ENCODE measurements at places on chromosomes 7 and 10. TPM values are rescaled to one million over a fixed set of nuclear protein-coding genes. Genes with fewer than 3 reads are reported as not detected.

CCDC172 gene
- total RNA-seq, result not detected

PNLIPRP2 gene
- total RNA-seq, result not detected

SPDYE2B gene
- not detected for total RNA-seq

PNLIPRP3 gene
- not detected for total RNA-seq

TCERG1L gene
- 0.20 TPM for total RNA-seq

ALOX5 gene
- total RNA-seq, result 13.6 TPM

CPA5 gene
- total RNA-seq, result 9.4 TPM

FEZF1 gene
- not detected for total RNA-seq

LIPM gene
- not detected for total RNA-seq

DNA sequence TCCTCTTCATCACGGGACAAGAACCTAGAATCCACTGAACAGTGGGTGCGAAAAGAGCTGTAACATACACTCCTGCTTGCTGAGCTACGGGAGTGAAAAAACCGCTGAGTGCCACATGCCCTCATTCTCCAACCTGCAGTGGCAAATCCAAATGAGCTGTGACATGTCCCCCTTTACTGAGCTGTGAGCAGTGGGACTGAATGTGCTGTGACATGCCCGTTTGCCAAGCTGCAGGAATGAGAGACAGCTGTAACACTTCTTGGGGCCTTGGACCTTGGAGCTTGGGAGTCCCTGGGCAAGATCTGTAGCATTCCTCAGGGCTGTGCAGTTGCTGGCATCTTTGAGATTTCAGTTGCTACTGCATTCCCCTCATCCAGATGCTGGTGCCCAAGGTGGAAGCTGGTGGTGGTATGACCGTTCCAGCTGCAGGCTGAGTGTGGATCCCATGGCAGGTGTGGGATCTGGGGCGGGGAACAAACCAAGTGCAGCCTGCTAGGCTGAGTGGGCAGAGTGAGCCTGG is 85.0 kb downstream of the TMEM106B start:
- no peaks in the 10 kb centered on the region for H3K27me3 ChIP-seq
- H3K4me1 ChIP-seq, result peaks cover 11% of the 10 kb centered on the region
- no peak overlapping the region for H3K4me3 ChIP-seq
- DNase-seq, result no peak

GRCh38 chr7:95527033-95527775 is 41.5 kb downstream of the ASB4 start:
- no peak for DNase-seq
- H3K36me3 ChIP-seq, result no peaks in the 10 kb centered on the region
- H3K27ac ChIP-seq, result no peak overlapping the region
- H3K4me3 ChIP-seq, result no peak overlapping the region
- H3K4me1 ChIP-seq, result no peaks in the 10 kb centered on the region
- peaks cover 5% of the 10 kb centered on the region for H3K27me3 ChIP-seq

DNA sequence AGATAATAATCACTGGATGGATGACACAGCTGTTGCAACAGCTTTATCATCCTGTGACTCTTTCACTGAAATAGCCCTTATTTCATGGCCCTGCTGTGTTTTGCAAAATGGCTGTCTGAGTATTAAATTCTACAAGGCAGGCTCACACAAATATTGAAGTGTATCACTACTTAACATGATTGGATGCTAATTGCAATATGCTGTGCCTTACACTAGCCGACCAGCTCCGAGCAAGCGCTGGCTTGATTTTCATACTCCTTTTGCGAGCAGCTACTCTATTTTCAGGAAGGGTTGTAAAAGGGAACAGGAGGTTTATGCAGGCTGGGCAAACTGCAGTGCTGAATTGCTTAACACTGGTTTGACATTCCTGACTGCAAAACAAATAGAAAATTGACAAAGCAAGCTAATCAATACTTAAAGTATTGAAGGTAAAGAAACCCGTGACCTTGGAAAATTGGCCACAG is 121.6 kb downstream of the CACNB2 start:
- H3K27ac ChIP-seq, result no peak overlapping the region
- H3K36me3 ChIP-seq, result no peaks in the 10 kb centered on the region
- no peak for DNase-seq
- H3K4me1 ChIP-seq, result no peaks in the 10 kb centered on the region

GRCh38 chr10:87866412-87866974 is 3.1 kb downstream of the PTEN start:
- H3K4me3 ChIP-seq, result peak overlapping the region; percentile 97
- no peak overlapping the region for H3K27ac ChIP-seq
- H3K4me1 ChIP-seq, result peaks cover 36% of the 10 kb centered on the region
- DNase-seq, result no peak
- peaks cover 38% of the 10 kb centered on the region for H3K36me3 ChIP-seq

DNA sequence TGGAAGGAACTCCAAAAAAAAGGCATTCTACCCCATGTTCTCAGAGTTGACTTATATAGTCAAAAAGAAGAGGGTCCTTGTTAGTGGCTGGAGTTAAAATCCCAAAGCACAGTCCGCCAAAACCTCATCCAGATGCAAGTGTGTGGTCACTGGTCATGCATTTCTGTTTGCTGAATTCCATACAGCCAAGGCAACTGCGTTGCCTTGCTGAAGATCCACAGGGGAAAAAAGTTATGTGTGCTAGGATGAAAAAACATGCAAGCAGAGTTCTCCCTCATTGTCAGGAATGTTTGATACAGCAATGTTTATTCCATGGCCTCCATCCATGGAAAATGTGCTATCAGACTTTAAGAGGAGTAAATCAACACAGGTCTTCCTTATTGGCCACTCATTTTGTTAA is 213.1 kb downstream of the CREB5 start:
- no peak overlapping the region for H3K4me3 ChIP-seq
- peaks cover 6% of the 10 kb centered on the region for H3K27me3 ChIP-seq
- no peaks in the 10 kb centered on the region for H3K36me3 ChIP-seq
- no peak overlapping the region for H3K27ac ChIP-seq
- DNase-seq, result no peak
- H3K4me1 ChIP-seq, result peaks cover 6% of the 10 kb centered on the region

DNA sequence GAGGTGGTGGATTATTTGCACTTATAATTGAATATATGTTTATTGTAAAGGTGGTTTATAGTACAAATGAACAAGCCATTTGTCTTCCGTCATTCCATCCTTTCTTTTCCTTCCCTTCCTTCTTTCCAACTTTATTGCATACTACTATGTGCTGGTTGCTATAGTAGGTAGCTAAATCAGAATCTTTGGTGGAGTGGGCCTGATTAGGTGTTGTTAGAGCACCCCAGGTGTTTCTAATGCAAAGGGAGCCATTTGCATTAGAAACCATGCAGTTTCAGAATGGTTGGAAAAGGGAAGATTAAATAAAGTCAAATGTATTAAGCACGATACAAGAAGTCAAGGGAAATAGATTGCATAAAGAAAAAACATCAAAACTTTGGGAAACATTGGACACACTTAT is 88.8 kb upstream of the TRIL start:
- H3K27me3 ChIP-seq, result peaks cover 6% of the 10 kb centered on the region
- H3K4me1 ChIP-seq, result no peaks in the 10 kb centered on the region
- no peak overlapping the region for H3K27ac ChIP-seq
- H3K4me3 ChIP-seq, result no peak overlapping the region

- no peak overlapping the region for H3K27ac ChIP-seq
- DNase-seq, result peak; percentile 6
- no peak overlapping the region for H3K4me3 ChIP-seq
- H3K27me3 ChIP-seq, result no peaks in the 10 kb centered on the region
- H3K4me1 ChIP-seq, result peaks cover 19% of the 10 kb centered on the region
- H3K36me3 ChIP-seq, result peaks cover 49% of the 10 kb centered on the region
These were observed 94.5 kb upstream of the GNA12 start for GRCh38 chr7:2938514-2939192.

GRCh38 chr10:66353422-66353821 is 572.4 kb upstream of the LRRTM3 start:
- no peaks in the 10 kb centered on the region for H3K4me1 ChIP-seq
- no peak overlapping the region for H3K27ac ChIP-seq
- no peaks in the 10 kb centered on the region for H3K36me3 ChIP-seq

GRCh38 chr10:62769574-62770242 is 34.8 kb upstream of the ADO start:
- peaks cover 2% of the 10 kb centered on the region for H3K27me3 ChIP-seq
- H3K36me3 ChIP-seq, result no peaks in the 10 kb centered on the region
- H3K4me3 ChIP-seq, result no peak overlapping the region
- no peak overlapping the region for H3K27ac ChIP-seq

DNA sequence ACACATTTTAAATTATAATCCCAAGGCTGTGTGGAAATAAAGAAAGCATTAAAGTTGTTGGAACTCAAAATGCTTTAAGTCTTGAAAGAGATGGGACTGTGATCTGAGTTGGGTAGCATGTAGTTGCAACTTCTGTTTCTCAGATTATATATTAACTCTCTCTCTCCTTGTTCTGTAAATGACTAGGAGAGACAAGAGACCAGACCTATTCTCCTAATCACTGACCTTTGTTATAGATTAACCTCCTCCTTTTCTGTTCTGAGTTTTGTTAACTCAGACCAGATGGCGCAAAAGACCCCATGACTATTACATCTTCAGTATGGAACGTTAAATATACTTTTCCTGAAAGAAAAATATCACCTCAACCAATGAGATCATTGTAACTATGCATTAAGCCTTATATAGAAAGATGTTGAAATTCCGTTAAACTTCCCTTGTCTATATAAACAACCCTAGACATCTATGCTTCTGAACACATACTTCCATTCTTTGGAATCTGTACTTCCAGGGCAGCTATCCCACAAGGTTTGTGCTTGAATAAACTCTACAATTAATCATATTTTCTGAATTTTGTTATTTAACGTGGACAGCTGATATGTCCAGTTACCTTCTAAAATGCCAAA is 143.5 kb upstream of the TRIM24 start:
- H3K4me1 ChIP-seq, result peaks cover 4% of the 10 kb centered on the region
- no peaks in the 10 kb centered on the region for H3K36me3 ChIP-seq
- no peak overlapping the region for H3K4me3 ChIP-seq

DNA sequence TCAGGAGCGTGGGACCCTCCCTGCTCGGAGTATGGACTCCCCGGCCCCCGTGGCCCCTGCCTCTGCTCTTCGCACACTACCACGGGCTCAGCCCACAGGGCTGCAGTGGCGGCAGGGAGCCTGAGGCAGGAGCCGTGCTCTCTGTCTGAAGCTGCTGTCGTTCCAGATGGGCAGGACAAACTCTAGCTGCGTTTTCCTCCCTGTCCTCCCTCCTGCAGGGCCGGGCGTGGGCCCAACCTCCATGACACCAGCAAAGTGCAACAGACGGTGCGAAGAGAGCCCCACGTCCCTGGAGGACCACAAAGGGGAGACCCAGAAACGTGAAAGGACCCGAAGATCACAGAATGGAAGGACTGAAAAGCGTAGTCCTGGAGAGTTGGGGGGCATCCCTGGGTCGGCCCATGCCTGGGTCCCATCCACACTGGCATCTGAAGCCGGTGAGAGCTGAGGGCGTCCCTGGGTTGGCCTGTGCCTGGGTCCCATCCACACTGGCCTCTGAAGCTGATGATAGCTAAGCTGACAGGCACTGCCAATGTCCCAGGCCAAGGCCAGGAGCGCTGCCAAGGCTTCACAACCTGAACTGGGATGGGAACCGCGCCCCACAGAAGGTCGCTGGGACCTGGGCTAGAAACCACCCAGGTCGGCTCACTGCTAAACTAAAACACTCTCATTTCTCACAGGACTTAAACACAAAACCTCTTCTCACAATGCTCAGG is 267.0 kb downstream of the MAD1L1 start:
- no peaks in the 10 kb centered on the region for H3K27me3 ChIP-seq
- no peak overlapping the region for H3K27ac ChIP-seq
- peak; percentile 18 for DNase-seq
- H3K4me1 ChIP-seq, result peaks cover 7% of the 10 kb centered on the region
- no peak overlapping the region for H3K4me3 ChIP-seq

- peaks cover 22% of the 10 kb centered on the region for H3K36me3 ChIP-seq
- peaks cover 46% of the 10 kb centered on the region for H3K4me1 ChIP-seq
- H3K4me3 ChIP-seq, result no peak overlapping the region
- no peak for DNase-seq
These were observed 1.4 kb downstream of the ATP5F1C start for GRCh38 chr10:7789390-7789789.

- peak overlapping the region; percentile 62 for H3K4me3 ChIP-seq
- H3K27ac ChIP-seq, result peak overlapping the region; percentile 60
- peaks cover 82% of the 10 kb centered on the region for H3K27me3 ChIP-seq
These were observed 1.1 kb upstream of the GAD2 start for GRCh38 chr10:26215396-26215934.

GRCh38 chr7:120859459-120859858 is 1.5 kb upstream of the TSPAN12 start:
- no peaks in the 10 kb centered on the region for H3K36me3 ChIP-seq
- H3K4me3 ChIP-seq, result no peak overlapping the region
- no peak for DNase-seq

- no peaks in the 10 kb centered on the region for H3K36me3 ChIP-seq
- H3K27me3 ChIP-seq, result no peaks in the 10 kb centered on the region
- no peaks in the 10 kb centered on the region for H3K4me1 ChIP-seq
- no peak for DNase-seq
- H3K27ac ChIP-seq, result no peak overlapping the region
These were observed 49.6 kb upstream of the COBL start for GRCh38 chr7:51366172-51366728.

DNA sequence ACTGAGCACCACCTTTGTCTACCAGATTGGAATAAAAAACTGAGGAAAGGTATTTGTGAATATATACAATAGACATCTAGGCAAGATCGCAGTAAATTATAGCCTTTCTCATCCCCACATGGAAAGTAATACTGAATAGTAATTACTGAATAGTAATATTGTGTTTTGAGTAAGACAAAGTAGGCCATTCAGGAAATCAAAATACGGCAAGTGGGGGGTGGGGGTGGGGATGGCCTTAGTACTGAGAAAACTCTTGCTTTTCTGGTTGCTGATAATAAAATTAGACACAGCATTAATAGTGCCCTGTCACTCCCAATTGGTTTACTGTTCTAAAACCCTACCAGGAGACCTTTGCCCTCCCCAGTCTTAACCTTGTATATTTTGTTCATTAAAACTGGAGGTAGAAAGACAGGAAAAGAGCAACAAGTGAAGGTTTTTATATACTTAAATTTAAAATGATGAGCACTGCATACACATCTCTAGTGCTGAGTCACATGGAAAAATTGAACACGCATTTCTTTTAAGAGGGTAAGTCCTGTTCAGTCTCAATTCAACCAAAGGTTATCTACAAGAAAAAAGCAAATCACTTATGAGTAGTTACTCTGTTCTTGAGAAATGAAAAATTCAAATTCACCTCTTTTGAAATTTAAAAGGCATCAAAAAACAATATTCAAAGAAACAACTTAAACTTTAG is 65.6 kb downstream of the IGF2BP3 start:
- H3K4me1 ChIP-seq, result no peaks in the 10 kb centered on the region
- no peaks in the 10 kb centered on the region for H3K36me3 ChIP-seq
- H3K4me3 ChIP-seq, result no peak overlapping the region
- H3K27me3 ChIP-seq, result peaks cover 2% of the 10 kb centered on the region
- DNase-seq, result no peak

DNA sequence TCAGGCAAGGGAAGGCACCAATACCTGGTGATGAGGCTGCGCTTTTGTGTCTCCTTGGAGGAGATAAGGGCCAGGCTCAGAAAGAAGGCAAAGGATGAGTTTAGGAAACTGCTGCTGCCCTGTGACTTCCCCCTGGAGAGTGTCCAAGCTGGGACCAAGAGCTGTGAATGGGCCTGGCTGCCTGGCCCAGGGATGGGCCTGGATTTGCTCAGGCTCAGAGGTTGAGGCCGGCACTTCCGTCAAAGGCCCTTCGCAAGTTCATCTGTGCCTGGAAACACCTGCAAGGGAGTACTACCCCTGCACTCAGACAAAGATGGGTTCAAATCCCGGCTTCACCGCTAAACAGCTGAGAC is 50.5 kb upstream of the NANOS1 start:
- no peaks in the 10 kb centered on the region for H3K36me3 ChIP-seq
- DNase-seq, result no peak
- no peaks in the 10 kb centered on the region for H3K4me1 ChIP-seq
- H3K4me3 ChIP-seq, result no peak overlapping the region

- H3K27me3 ChIP-seq, result no peaks in the 10 kb centered on the region
- no peak for DNase-seq
- H3K4me3 ChIP-seq, result no peak overlapping the region
- H3K36me3 ChIP-seq, result no peaks in the 10 kb centered on the region
These were observed 58.4 kb downstream of the MAPK8 start for GRCh38 chr10:48364659-48365405.
